T-helper 17 cell (primary cell): ENCODE measurements at places on chromosomes 5 and 9.

DNA sequence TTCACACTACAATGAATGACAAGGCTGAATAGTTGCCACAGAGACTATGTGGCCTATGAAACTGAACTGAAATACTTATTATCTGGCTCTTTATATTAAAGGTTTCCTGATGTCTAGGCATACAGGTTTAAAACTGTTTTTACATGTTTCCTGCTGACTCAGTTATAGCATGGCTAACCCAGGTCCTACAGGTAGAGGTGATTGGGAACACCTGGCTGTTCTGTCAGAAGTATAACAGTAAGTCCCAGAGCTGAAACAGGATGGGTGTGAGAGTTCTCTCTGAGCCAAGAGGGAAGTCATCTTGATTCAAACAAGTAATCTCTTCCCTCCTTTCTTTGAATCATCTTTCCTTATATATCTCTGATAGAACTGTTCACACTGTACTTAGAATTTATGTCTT lies 4.9 kb upstream of the ADGRV1 start:
- no peak for DNase-seq

- DNase-seq, result no peak
These were observed 276.5 kb downstream of the SLIT3 start for GRCh38 chr5:169024421-169024820.

- no peak for DNase-seq
These were observed 13.7 kb downstream of the SYK start for GRCh38 chr9:90815183-90815943.

DNA sequence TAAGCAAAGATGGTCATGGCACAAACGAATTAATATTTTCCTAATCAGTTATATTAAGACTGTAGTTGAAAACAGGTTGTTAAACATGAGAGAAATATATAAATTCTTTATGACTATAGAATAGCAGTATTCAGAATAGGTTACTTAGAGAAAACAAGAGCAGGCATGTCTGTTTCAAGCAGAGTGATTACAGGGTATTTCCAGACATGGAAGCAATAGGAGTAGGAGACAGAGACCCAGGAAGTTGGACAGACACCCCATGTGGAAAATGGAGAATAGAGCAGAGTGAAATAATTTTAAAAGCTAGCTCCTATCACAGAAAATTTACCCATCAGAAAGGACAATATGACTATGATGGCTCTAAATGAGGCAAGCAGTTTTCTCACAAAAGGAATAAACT lies 111.5 kb downstream of the IZUMO3 start:
- DNase-seq, result no peak

- DNase-seq, result no peak
These were observed 17.6 kb downstream of the NDUFS6 start for GRCh38 chr5:1818784-1819183.

DNA sequence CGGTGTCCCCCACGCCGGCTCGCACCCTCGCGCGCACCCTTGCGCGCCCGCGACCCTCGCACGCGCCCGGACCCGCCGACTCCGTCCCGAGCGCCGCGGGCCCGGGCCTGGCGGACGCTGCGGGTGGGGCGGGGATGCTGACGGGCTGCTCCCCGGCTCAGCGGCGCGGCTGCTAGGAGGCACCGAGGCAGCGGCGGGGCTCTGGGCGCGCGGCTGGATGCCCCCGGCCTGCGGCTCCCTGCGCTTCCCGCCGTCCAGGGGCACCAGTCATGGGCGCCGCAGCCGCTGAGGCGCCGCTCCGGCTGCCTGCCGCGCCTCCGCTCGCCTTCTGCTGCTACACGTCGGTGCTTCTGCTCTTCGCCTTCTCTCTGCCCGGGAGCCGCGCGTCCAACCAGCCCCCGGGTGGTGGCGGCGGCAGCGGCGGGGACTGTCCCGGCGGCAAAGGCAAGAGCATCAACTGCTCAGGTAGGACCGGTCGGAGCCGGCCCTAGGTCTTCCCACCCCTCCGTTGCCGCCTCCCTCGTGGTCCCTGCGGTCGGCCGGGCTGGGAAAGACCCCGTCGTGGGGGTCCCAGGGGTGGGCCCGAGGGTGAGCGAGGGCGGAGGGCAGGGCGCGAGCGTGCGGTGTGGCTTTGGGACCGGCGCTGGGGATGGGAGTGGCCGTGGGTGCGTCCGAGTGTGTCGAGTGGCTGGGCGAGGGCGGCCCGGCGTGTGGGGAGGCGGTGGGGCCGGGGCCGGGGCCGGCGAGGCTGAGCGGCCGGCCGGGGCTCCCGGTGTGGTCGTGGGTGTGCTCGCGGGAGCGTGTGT lies 530 bp downstream of the TMEFF1 start:
- DNase-seq, result peak; percentile 18

GRCh38 chr9:127172066-127172707 lies 49.8 kb upstream of the ANGPTL2 start:
- no peak for DNase-seq

GRCh38 chr9:132802121-132802795 lies 75.8 kb downstream of the AK8 start:
- DNase-seq, result no peak

GRCh38 chr5:180018347-180019060 lies 53.1 kb downstream of the RNF130 start:
- no peak for DNase-seq

- DNase-seq, result no peak
These were observed 523.5 kb downstream of the CDH12 start for GRCh38 chr5:22329683-22330082.

GRCh38 chr5:123092696-123093095 lies 3.7 kb downstream of the PRDM6 start:
- no peak for DNase-seq

GRCh38 chr9:10071579-10071978 lies 541.2 kb downstream of the PTPRD start:
- no peak for DNase-seq

- DNase-seq, result no peak
These were observed 36.2 kb upstream of the IFNK start for GRCh38 chr9:27487927-27488326.

- DNase-seq, result no peak
These were observed 398.1 kb downstream of the MAN2A1 start for GRCh38 chr5:110087829-110088228.

DNA sequence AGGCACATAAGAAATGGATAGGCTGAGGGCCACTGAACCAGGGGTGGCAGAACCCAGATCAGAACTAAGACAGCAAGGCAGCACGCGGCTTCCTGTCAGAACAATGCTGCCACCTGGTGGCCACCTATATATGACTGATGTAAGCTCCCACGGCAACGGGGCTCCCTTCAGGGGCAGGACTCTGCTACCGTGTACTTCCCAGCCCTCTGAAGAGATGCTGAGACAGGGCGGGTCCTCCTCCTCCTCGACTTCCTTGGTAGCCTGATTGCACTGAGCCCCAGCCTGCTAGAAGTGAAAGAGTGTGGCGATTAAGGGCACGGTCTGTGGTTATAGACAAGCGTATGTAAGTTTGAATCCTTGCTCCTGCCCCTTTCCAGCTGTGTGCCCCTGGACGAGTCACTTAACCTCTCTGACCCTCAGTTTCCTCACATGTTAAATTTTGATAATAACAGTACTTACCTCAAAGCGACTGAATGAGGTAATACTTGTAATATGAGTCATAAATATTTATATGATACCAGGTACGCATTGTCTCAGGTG lies 13.3 kb downstream of the RPS14 start:
- peak; percentile 78 for DNase-seq

DNA sequence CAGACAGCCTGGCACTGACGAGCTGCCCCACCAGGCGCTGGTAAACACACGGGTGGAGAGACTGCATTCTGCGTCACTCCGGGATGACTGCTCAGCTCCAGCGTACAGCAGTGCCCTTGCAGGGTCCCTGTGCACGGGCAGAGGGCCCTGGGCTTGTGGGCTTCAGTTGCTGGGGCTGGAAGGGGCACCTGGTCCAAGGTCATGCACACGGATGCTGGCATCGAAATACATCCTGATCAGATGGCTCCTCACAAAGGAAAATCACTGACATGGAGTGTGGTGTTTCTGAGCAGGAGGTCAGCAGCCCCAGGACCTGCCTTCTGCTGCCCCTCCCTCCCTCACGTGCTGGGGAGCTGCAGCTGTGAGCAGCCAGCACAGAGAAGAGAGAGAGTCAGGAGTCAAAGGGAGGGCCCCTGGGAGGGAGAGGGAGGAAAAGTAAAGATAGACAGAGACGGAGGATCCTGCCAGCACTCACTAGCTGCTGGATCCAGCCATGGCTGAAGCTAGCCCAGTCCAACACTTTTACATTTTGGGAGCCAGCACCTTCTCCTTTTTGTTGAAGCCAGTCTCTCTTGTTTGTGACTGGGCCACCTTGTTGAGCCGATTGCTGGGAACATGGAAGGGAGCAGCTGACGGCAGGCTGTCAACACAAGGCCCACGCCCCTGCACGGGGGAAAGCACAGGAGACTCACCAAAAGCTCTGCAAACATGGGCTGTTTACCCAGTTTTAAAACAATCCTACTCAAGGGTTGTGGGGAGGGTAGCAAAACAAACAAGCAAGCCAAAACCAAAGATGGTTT lies 166.5 kb upstream of the PHYKPL start:
- DNase-seq, result no peak

GRCh38 chr9:133285252-133285775 lies 10.3 kb upstream of the ABO start:
- DNase-seq, result no peak

GRCh38 chr9:134437403-134438194 lies 111.3 kb downstream of the RXRA start:
- no peak for DNase-seq

DNA sequence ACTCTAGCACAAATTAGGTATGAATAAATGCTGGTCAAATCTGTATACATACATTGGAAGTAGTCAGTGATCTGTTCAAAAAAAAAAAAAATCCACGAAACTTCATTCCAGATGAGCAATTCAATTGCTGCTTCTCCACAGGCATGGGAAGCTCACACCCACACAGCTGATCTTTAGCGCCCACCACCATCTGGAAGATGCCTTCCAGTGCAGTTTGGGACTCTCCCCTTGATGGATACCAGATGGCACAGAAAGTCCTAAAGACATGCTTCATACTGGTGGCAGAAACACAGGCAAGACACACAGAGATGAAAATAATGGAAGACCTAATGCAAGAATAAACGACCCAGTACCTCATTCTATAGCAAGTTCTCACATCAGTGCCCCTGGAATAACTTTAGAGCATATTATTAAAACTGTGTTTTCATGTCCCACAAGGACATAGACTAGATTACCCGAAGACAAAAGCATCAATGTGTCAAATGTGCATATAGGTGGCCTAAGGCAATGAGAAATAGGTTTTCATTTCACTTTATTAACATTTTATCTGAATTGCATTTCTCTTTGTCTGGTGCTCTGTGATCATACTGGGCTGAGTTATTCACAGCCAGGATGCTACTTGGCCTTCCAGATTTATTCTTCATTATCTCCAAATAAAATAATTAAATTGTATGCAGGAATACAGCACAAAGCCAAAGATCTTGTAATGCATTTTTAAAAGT lies 135.4 kb upstream of the TAS2R1 start:
- no peak for DNase-seq

DNA sequence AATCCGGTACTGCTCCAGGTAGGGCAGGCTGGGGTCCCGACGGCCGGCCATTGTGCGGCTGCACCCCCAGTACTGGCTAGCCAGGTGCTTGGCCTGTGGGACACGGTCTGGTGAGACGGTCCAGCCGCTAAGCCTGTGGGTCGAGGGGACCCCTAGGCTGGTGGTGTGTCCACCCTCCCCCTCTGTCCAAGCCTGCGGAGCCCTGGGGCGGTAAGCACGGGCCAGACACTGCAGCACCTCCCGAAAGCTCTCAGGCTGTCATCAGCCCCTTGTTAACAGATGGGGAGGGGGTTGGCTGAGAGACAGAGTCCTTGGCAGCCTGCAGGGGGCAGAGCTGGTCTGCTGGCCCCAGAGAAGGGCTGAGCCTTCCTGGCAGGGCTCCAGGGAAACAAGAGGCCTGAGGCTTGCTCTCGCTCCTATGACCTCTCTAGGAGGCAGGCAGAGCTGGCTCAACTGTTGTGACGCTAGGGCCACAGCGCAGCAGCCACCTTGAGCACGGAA lies 11.8 kb upstream of the MRNIP start:
- no peak for DNase-seq

- no peak for DNase-seq
These were observed 139.2 kb upstream of the ATP10B start for GRCh38 chr5:160991205-160991604.

- DNase-seq, result no peak
These were observed 45.5 kb downstream of the SPOCK1 start for GRCh38 chr5:137453483-137454080.

GRCh38 chr5:102537011-102537410 lies 38.2 kb upstream of the SLCO6A1 start:
- DNase-seq, result no peak

- no peak for DNase-seq
These were observed 114.0 kb upstream of the FCN2 start for GRCh38 chr9:134766587-134766986.

DNA sequence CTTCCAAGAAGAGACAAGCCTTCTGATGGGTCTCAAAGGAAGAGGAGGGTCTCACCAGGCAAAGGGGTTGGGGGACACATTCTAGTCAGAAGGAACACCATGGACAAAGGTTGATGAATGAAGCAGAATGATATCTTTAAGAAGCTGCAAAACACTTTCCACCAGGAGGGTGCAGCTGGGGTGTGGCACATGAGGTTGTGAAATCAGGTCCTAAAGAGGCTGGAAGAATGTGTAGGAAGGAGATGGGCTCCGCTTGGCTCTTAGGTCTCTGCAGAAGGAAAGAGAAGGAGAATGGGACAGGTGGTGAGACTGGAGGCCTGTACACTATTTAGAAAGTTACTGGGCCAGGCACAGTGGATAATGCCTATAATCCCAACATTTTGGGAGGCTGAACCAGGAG lies 328.6 kb downstream of the PDE4D start:
- no peak for DNase-seq

- DNase-seq, result no peak
These were observed 2.3 kb upstream of the PTGER4 start for GRCh38 chr5:40677456-40677855.

- DNase-seq, result no peak
These were observed 191.6 kb upstream of the MSX2 start for GRCh38 chr5:174532455-174533453.

- DNase-seq, result peak; percentile 26
These were observed 4.4 kb upstream of the IL3 start for GRCh38 chr5:132055808-132056609.

DNA sequence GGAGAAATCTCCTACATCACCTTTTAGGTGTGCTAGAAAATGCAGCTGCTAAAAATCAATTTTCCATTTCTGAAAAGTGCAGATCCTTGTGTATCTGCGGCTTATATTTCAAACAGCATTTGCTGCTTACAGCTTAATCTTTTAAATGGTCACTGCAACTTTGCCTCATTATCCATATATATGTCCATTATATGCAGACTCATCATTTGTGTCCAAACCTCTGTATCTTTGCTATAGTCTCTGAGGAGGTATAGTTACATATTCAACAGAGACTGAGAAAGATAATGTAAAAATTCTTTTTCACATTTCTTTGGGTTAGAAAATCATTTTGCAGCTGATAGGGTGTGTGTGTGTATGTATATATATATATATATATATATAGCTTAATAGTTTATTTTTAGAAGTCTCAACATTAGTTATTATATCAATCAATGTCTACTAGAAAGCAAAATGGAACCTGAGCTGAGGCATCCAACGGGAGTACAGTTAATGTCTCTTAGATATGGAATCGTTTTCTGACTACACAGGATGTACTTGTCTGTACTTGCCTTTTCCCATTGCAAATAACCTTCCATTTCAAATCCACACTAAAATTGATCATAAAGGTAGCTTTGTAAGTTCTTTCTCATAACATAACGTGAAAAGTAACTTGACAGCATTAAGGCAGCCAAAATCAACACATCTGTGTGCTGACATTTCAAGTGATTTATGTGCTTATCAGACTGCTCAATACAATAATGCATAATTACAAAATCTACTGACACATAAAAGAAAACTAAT lies 267.0 kb upstream of the HAPLN1 start:
- no peak for DNase-seq
